ENCODE measurements at places on chromosomes 13 and 19.
A peak's percentile ranks its signal among the peaks of the same experiment; 100 is the strongest.

- DNase-seq = no peak
These were observed 8.8 kb downstream of the SNRPD2 start for GRCh38 chr19:45682908-45683307.

- DNase-seq = no peak
These were observed 21.1 kb downstream of the APBA3 start for GRCh38 chr19:3740431-3740830.

- no peak for DNase-seq
These were observed 667.7 kb downstream of the DIAPH3 start for GRCh38 chr13:59495936-59496512.

- no peak for DNase-seq
These were observed 274.1 kb upstream of the EDNRB start for GRCh38 chr13:78192716-78193115.

- no peak for DNase-seq
These were observed 212.3 kb downstream of the COG6 start for GRCh38 chr13:39867807-39868206.

DNA sequence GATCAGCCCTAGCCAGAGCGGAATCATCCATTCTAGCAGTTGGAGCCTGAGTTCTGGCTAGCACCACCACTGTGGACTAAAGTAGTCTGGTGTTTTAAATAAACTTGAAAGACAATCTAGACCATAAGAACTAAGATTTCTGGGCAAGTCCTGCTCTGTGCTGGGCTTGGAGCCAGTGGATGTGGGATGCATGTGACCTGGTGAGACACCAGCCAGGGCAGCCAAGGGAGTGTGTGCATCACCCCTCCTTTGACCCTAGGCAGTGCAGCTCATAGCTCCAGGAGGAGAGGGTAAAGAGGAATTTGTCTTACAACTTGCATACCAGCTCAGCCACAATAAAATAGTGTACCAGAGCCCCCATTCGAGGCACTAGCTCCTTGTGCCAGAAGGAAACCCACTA is 21.0 kb downstream of the ITGBL1 start:
- no peak for DNase-seq

GRCh38 chr19:11300811-11301120 is 4.8 kb downstream of the TSPAN16 start:
- DNase-seq = no peak

- no peak for DNase-seq
These were observed 49.9 kb downstream of the TBC1D4 start for GRCh38 chr13:75432045-75432444.

DNA sequence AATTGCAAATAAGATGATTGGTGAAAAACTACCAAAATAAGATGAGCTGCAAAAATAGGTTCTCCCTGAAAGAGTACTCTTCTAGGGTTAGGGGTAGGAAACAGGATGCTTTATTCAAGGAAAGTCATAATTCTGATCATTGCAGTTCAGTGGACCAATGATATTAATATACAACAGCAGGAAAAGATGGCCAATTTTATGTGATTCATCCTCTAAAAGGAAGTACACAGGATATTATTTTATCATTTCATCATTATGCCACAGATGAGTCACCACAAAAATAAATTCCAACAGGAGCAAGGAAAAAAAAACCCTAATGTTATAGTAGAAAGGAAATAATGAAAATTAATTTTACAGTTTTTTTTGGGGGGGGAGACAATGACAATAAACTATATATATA is 205.0 kb downstream of the NALCN start:
- DNase-seq = no peak

DNA sequence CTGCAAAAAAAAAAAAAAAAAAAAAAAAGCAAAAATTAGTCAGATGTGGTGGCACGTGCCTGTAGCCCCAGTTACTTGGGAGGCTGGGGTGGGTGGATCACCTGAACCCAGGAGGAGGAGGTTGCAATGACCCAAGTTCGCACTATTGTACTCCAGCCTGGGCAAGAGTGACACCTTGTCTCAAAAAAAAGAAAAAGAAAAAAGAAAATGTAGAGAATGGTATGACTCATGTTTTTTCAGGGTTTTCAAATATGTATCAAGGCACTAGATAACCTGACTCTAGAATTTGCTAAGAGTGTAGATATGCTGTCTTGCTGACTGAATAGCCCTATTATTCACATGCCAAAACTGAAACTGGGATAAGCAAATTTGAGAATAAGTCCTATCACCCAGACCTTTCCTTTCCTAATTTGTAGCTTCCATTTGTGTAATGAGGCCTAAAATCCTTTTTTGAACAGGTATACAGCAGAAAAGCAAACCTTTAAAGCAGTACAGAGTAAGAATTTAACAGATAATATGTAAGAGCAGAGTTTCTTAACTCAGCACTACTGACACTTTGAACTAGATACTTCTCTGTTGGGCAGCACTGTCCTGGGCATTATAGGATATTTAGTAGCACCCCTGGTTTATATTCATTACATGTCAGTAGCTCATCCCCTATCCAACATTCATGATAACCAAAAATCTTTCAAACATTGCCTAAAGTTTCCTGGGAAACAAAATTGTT is 108.6 kb downstream of the ELF1 start:
- DNase-seq = no peak

DNA sequence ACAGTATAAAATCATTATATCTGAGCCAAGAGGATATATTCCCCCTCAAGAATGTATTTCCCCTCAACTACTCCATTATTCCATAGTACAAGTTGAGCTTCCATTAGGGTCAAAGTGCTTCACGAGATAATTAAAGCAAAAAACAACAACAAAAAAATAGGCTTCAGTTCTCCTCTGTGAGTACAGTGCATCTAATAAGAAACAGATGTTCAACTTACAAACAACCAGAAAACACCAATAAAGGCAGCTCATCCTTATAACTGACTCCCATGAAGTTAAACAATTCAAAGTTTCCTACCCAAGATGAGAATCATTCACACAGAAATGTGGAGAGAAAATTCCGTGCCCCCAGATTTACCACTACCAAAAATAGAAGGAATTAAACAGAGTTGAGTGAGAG is 854.4 kb downstream of the PCDH9 start:
- DNase-seq = no peak

GRCh38 chr13:30698488-30699005 is 36.8 kb upstream of the ALOX5AP start:
- no peak for DNase-seq

- no peak for DNase-seq
These were observed 87.0 kb upstream of the TSHZ3 start for GRCh38 chr19:31436121-31436776.

DNA sequence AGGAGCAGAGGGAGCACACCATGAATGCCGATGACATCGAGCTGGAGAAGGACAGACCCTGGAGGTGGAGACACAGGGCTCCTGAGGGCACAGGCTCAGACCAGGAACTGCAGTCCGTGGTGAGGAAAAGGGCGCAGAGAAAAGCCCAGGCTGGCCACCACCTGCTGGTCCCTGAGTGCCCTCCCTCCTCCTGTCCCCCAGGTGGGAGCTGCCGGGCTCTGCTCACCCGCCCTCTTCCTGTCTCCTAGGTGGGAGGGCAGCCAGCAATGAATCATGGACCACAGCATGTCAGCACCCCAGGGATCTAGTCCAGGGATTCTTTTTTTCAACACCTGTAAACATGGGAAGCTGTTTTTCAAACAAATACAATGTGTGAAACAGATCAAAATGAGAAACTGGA is 94.6 kb upstream of the ARHGEF7 start:
- DNase-seq = no peak

DNA sequence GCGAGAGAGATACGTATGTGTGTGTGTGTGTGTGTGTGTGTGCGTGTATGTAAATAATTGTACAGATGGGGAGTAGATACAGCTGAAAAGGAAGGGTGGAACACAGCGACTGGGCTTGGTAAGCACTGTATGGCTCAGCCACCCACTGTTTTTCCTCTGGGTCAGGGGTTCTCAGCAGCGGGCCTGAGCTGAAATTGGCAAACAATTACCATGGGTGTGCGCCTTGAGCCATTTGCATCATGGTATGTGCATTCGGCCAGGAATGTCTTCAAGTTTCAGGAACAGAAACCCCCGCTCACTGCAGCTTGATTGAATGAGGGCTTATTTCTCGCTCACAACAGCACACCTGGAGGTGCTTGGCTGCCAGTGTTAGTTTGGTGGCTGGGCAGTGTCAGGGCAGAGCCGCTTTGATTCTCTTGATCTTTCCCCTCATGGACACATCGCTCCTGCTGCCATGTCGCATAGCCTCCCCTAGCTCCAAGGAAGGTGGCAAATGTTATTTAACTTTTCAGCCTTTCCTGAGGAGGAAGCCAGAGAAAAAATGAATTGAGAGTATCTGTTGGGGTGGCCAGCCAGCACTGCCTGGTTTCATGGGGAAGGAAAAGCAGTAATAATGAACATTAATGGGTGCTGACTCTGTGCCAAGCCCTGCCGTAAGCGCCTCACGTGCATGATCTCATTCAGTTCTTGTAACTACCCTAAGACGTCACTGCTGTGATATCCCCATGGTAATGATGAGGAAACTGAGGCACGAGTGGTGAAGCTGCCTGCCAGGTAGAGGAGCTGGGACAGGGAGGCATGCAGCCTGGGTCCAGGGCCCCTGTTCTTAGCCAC is 126.9 kb downstream of the SIPA1L3 start:
- no peak for DNase-seq

DNA sequence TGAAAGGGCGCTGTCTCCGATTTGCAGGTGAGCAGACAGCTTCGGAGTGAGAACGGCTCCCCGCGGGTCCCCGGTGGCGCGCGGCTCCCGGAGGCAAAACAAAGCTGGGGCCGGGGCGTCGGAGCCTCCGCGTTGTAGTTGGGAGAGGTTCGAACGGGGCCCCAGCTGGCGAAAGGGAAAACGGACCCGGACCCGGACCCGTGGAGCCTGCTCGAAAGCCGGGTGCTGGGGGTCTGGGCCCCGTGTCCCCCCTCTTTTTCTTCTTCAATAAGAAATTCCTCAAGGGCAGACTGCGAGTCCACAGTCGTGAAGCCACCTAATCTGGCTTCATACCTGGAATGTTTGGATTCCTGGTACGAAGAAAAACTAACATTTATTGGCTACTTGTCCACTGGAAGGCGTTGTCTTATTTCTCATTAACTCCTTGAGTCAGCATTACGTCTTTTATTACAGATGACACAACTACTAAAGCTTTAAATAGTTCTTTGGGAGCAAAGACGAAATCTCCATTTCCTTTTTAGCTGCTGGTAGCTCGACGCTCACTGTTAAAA is 632 bp upstream of the MTIF3 start:
- DNase-seq = peak; percentile 15

- DNase-seq = no peak
These were observed 157.0 kb downstream of the KLF5 start for GRCh38 chr13:73215823-73216222.

DNA sequence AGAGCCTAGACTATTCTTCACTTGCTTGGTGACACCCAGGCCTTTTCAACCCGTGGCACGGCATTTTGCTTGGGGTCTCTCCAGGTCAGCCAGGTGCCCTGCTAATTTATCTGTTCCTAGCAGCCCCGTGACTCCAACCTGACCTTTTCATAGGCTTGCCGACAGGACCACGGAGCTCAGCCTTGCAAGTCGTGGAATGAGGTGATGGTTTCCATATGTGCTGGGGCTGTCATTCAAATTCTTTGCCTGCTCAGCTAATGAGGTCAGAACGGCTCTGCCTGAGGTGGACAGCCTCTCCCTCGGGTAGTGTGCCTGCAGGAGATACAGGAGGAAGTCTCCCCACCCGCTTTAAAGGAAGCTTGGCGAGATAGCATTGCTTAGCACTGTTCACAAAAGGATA is 61.0 kb downstream of the SHISA2 start:
- no peak for DNase-seq

DNA sequence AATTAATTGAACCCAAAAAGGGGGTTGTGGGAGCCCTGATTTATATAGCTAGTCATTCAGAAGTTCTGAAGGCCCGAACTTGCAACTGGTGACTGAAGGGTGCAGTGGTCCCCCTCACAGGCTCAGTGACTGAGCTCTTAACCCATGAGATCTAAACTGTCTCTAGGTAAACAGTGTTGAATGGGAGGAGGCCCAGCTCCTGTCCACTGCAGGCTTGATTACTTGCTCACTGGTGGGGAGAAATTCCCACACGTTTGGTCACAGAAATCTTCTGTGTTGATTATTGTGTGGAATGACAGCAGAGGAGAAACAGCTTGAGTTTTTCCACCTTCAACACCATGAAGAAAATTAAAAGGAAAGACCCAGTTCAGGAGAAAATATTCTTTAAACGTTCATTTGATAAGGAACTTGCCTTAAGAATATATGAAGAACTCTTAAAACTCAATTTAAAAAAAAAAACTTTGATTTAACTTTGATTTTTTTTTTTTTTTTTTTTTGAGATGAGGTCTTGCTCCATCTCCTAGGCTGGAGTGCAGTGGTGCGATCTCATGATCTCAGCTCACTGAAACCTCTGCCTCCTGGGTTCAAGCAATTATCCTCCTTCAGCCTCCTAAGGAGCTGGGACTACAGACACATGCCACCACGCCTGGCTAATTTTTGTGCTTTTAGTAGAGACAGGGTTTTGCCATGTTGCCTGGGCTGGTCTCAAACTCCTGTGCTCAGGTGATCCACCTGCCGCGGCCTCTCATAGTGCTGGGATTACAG is 249.3 kb downstream of the UQCRFS1 start:
- no peak for DNase-seq

GRCh38 chr19:10144361-10144760 is 24.7 kb upstream of the EIF3G start:
- no peak for DNase-seq

DNA sequence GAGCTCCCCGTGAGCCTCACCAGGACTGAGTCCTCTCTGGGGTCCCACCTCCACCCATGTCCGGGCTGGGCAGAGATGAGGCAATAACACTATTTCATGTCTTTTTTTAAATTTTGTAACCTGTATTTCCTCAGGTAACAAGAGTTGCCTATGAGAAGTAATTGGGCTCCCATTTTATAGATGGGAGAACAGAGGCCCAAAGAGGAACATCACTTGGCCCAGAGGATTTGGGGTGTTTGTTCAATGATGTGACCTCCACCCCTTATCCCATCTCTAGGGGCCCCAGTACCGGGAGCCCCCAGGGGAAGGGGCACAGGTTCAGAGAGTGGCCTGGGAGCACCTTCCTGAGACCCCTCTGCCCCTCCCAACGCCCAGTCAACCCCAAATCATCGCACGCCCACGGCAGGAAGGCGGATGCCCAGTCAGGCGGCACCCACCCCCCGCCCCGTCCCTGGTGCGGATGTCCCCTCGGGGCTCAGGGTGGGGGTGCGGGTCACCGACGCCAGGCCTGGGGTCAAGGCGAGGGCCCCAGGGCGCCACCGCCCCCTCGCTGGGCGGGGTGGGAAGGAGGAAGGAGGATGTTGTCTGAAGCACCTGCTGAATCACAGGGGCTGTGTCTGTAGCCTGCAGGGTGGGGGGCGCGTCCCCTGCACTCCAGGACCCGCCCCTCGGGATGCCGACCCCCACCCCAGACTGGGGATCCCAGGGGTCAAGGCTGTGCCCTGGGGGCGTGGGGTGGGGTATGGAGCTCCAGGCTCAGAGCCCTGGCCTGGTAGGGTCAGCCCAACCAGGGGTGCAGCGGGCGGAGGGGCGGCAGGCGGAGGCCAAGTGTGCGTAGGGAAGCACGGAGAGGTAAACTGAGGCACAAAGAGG is 9.0 kb upstream of the CIRBP start:
- no peak for DNase-seq

- DNase-seq = no peak
These were observed 67.4 kb downstream of the MAP4K1 start for GRCh38 chr19:38550376-38550775.

- DNase-seq = no peak
These were observed 73.1 kb upstream of the MTIF3 start for GRCh38 chr13:27523346-27524073.

GRCh38 chr13:97495678-97496077 is 61.7 kb downstream of the RAP2A start:
- no peak for DNase-seq

- DNase-seq = no peak
These were observed 107.2 kb upstream of the HTR2A start for GRCh38 chr13:47004027-47004426.
